ENCODE measurements at places on chromosomes 1 and 21. TPM values are rescaled to one million over a fixed set of nuclear protein-coding genes. Genes with fewer than 3 reads are reported as not detected.
A peak's percentile ranks its signal among the peaks of the same experiment; 100 is the strongest.

Gene CLDN19
- 1.5 TPM for polyA plus RNA-seq

- DNase-seq: no peak
Observed at GRCh38 chr1:109719337-109719837, 7.3 kb downstream of the GSTM5 start.

Gene CDCA8
- polyA plus RNA-seq: 10.1 TPM

GRCh38 chr1:199776768-199777497, 250.6 kb upstream of the NR5A2 start:
- peak; percentile 14 for DNase-seq

DNA sequence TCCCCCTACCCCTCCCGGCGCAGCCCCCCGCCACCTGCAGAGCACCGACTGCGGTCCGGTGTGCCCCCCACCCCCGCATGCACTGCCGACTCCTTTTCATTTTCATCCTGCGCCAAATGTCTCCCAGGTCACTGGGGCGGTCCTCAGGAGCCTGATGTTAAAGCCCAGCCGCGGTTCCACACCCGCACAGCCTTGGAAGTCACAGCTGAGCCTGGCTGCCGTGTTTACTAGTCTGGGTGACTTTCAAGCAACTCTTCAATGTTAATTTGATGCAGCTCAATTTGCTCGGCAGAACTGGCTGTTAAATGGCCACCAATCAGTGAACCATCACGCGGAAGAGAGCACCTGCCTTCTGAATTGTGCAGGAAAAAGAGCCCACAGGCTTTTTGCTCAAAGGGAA, 27.2 kb downstream of the THAP3 start:
- no peak for DNase-seq

GRCh38 chr1:199774433-199775089, 252.9 kb upstream of the NR5A2 start:
- no peak for DNase-seq

DNA sequence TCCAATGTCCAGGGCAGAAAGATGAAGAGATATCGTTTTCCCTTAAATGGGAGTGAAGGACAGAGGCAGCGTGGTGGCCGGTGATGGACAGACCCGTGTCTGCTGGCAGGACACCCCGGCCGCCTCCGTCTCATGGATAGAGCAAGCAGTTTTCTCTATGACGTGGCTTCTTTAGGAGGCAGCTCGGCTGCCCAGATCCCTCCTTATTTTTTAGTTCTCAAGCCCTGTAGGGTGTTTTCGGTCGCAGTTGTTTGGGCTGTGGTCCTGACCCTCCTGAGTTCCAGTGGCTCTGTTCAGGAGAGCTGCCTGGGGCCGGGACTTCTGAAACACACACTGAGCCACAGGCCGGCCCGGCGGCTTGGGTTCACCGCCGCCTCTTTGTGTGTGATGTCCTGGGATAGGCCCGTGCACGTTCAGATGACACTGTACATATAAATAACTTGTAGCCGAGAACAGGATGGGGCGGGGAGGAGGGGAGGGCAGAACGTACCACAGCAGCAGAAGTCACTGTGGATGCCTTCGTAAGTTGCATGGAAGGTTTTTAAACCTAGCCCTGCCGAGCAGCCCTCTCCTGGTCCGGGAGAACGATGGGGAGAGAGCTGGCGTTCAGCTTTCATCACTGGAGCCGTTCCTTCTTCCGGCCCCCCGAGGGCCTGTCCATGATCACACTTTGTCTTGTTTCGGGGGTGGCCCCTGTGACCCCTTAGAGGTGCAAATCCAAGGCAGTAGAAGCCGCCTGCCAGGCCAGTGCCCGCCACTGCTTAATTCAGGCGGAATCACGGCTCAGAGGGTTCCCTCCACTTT, 65.2 kb downstream of the SIK1 start:
- DNase-seq: no peak

Gene KRTAP11-1
- not detected for polyA plus RNA-seq

DNA sequence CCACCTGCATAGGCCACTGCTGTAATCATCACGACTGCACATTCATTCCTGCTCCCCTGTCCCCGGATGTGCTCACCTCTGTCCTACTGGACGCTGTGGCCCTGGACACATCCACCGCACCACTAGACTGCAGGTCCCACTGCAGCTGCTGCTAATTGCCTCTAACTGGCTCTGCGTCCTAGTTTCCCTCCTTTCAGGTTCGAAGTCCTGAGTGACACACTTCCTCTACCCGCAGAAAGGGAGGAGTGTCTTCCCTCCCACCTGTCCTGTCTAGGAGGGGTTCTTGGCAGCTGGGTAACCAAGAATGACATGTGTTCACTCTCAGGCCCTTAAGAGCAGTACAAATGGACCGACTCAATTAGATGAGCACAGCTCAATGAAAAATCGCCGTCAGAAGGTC, 40.5 kb upstream of the ITPKB start:
- peak; percentile 76 for DNase-seq

GRCh38 chr1:182189535-182190066, 128.1 kb upstream of the ZNF648 start:
- DNase-seq: no peak

GRCh38 chr1:27726173-27727044, 648 bp downstream of the FAM76A start:
- no peak for DNase-seq

Gene CRP
- not detected for polyA plus RNA-seq

- no peak for DNase-seq
Observed at GRCh38 chr1:163054181-163054591, 15.0 kb upstream of the RGS4 start.

DNA sequence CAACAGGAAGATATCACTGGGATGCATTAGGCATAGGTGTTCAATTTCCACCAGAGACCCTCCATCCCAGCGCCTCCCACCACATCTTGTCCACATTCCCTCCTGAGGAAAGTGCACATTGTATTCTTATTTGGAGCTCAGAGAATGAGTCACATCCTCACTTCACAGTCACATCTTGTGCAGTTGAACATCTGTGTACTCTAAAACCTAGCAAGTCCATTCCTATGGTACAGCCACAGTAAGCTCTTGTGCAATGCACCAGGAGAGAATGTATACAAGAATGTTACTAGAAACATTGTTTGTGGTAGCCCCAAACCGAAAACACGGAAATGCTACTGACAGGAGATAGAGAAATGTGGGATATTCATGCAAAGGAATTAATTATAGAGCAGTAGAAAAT, 1.6 kb upstream of the KDF1 start:
- DNase-seq: no peak

GRCh38 chr21:35396655-35397054, 347.6 kb upstream of the RUNX1 start:
- no peak for DNase-seq

GRCh38 chr1:184210862-184211261, 159.3 kb downstream of the TSEN15 start:
- no peak for DNase-seq

DNA sequence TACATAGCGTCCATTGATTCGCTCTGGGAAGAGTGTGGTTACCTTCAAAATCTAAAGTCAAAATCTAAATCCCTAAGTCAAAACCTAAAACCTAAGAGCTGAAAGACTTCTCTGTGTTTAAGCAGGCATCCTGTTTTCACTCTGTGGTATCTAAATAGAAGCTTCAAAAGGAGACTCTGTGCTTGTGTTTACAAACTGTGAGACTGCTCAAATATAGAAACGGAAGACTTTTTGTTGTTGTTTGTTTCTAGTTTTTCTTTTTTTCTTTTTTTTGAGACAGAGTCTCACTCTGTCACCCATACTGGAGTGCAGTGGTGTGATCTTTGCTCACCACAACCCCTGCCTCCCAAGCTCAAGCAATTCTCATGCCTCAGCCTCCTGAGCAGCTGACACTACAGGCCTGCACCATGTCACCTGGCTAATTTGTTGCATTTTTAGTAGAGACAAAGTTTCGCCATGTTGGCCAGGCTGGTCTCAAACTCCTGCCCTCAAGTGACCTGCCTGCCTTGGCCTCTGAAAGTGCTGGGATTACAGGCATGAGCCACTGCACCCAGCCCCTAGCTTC, 425.9 kb downstream of the SMYD3 start:
- DNase-seq: no peak

DNA sequence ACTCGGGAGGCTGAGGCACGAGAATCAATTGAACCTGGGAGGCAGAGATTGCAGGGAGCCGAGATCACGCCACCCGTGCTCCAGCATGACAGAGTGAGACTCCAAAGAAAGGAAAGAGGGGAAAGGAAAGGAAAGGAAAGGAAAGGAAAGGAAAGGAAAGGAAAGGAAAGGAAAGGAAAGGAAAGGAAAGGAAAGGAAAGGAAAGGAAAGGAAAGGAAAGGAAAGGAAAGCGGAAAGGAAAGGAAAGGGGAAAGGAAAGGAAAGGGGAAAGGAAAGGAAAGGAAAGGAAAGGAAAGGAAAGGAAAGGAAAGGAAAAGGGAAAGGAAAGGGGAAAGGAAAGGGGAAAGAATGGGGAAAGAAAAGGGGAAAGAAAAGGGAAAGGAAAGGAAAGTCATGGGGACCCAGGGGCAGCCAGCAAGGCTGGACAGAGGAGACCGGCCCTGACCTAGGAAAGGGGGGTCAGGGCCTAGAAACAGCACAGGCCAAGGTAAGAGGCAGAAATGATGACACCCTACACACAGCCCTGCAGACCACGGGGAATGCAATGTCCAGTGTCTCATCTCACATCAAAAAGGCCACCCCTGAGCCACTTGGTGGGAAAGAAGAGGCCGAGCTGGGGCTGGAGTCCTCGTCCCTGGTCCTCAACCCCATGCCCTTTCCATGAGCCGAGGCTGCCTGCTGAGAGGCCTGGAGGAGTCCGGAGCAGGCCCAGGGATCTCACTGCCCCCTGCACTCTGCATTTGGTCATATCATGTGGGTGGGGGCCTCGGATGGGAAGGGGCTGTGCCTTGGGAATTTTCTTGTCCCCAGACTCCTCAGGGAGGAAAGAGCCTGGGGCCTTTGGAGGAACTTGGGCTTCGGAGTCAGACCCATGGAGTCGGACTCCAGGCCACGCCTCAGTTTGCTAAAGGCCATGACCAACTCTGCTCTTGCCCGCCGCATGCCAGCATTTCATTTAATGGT, 18.8 kb upstream of the LAPTM5 start:
- DNase-seq: no peak

DNA sequence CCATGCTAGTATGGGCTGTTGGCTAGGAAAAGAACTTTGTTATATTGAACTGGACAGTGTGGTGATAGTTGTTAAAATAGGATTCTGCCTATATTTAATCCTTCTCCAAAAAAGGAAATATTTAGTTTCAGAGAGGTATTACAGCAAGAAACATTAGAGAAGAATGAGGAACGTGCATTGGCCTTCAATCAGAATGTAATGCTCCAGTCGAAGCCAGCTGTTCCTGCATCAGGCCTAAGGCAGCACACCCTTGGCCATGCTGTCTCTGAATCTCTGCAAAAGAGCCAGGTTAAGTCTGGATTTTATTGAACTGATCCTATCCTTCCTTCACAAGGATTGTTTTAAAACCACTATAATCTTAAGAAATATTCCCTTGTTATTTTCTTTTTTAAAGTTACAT, 35.3 kb upstream of the RALGPS2 start:
- DNase-seq: no peak

- peak; percentile 72 for DNase-seq
Observed at GRCh38 chr1:31712630-31713029, 8.8 kb upstream of the COL16A1 start.

- no peak for DNase-seq
Observed at GRCh38 chr1:110227774-110228173, 17.7 kb downstream of the KCNC4 start.

- DNase-seq: no peak
Observed at GRCh38 chr1:72007312-72007711, 275.0 kb downstream of the NEGR1 start.

GRCh38 chr1:3539707-3540425, 71.4 kb downstream of the MEGF6 start:
- no peak for DNase-seq

- no peak for DNase-seq
Observed at GRCh38 chr21:46059195-46059594, 38.7 kb upstream of the COL6A2 start.

DNA sequence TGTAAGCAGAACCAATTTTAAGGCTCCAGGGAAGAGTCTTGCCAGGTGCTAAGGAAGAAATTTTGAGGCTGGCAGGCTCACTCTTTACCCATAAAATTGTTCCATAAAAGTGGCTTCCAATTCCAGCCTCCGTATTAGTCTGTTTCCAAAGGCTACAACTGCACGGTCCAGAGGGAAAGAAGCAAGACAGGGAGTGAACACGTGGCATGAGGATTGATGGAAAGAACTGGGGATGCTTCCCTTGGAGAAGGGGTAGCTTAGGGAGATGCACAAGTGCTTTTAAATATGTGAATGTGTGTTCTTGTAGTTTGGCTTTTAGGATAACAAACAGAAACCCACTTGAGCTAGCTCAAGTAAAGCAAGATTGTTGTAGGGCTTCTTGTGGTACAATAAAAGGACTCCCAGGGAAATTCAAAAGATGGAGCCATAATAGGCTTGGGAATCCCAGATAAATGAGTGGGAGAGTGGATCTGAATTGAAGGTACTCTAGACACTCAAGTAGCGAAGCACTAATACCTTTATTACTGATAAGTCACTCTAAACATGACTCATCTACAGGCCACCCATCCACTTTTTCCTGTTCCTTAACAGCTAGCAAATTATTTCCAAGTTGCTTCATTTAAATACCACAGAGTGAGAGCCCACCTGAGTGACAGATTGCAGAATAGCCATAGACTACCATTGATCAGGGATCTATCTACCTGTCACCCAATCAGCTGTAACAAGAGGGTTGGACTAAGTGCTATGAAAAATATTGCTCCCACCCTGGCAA, 34.8 kb upstream of the NPL start:
- peak; percentile 45 for DNase-seq

DNA sequence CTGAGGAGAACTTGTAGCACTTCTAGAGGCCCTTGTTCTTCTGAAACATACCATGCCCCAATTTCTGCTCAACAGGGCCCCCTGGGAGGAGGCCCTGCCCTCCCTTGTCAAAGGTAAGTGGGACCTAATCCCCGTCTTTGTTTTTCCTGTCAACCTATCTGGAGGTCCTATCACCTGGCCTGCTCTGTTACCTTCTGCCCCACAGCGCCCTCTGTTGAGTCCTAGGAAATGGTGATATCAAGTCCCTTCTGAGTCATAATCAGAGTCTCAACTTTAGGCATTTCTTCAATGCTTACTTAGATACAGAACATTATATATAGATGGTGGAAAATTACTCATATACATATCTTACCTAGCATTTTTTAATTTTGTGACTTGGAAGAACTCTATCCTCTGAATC, 28.2 kb upstream of the FCRL4 start:
- peak; percentile 7 for DNase-seq

- DNase-seq: no peak
Observed at GRCh38 chr1:89460325-89460724, 64.3 kb upstream of the LRRC8B start.
